ENCODE measurements at places on chromosomes 4 and X.

GRCh38 chrX:112877771-112878173 is 37.1 kb upstream of the AMOT start:
- no peak for DNase-seq

DNA sequence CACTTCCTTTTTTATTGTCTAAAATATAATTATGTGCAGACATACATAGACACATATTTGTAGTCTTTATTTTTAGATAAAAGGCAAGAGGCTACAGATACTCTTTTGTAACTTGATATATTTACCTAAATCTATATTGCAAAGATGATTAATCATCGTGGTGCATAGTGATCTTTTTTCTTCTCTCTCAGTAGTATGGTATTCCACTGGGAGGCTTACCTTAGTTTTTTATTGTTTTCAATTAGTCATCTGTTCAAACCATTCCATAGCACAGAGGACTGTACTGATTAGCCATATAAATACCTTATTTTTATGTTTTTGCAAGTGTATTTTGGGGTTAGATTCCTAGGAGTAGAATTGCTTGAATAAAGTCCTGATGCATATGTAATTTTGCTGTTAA is 619.7 kb downstream of the GRXCR1 start:
- DNase-seq, result no peak

DNA sequence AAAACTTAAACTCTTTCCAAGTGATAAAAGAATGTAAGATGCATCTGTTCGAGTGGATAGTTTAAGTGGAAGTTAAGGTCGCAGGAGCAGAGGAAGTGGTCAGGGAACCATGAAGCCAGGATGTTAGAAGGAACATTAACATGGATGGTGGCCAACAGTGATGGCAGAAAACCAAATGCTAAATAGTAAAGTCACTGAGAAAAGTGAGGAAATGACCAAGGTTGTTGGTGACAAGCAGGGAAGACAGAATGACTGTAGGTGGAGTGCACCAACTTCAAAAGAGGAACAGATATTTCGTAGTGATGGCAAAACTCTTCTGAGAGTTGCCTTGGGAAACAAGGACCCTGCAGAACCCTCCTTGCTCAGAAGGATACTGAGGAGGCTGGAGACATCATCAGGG is 226.2 kb downstream of the PALLD start:
- no peak for DNase-seq

- DNase-seq, result no peak
Observed at GRCh38 chr4:23038626-23039491, 346.1 kb downstream of the GBA3 start.

GRCh38 chr4:74038086-74038424 is 434 bp downstream of the CXCL3 start:
- DNase-seq, result no peak

Measured in DMS153 (cell line).